ENCODE measurements at places on chromosomes 3 and 15. TPM values are rescaled to one million over a fixed set of nuclear protein-coding genes. Genes with fewer than 3 reads are reported as not detected.

DNA sequence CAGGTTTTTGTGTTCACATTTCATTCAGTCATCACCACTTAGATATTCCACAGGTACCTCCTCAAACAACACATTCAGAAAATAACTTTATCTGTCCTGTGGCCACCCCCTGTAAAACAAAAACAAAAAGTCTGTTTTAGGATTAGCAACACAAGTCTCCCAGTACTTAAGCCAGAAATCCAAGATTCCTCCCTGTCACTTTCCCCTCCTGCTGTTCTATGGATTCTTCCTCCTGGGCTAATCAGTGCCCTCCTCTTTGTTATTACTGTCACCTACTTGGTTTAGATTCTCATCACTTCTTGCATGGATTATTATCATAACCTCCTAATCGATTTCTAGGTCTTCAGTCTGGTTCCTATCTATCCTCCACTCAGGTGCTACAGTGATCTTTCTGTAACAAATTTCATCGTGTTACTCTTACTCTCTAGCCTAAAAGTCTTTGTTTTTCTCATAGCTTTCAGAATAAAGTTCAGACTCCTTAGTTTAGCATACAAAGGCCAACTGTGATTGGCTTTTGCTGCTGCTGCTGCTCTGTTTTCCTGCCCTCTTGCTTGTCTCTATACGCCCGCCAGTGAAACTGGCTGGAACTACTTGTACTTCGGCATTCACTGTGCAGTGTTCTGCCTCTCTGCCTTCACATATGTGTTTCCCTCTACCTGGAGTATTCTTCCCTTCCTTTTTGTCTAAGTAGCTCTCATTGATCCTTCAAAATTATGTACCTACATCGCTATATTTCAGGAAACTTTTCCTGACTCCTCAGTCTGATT lies 32.2 kb downstream of the PPP2R3A start:
- no peak for ATAC-seq

- ATAC-seq: no peak
Measured at GRCh38 chr3:54960082-54960481, 32.2 kb upstream of the LRTM1 start.

The ROBO2 gene
- 2.9 TPM for total RNA-seq

DNA sequence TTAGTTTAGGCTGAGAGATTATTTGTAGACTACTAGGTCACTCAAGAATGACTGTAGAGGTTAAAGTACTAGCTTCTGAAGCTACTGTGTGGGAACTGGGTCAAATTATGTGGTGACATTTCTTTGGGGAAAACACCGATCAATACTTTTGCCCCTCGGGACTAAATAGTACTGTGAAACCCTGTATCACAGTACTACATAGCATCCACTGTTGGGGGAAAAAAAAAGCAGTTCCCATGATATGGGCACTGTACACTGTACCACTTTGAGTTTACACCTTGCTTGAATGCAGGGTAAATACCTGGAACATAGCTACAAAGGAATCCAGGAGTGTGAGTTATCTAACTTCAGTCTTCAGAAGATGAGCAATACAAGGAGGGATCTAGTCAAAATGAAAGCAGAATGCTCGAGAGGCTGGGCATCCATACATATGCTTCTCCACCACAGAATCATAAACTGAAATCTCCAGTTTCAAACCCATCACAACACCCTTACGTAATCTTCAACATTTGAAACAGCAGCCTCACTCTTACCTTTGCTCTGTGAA lies 311.4 kb downstream of the UNC13C start:
- ATAC-seq: no peak

DNA sequence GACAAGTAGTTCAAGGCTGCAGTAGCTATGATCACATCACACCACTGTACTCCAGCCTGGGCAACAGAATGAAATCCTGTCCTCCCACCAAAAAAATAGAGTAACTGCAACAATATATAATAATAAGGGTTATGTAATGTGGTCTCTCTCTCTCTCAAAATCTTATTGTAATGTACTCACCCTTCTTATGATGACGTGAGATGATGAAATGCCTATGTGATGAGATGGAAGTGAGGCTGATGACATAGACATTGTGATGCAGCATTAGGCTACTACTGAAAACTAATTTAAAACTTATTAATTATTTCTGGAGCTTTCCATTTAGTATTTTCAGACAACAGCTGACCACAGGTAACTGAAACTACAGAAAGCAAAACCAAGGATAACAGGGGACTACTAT lies 27.4 kb downstream of the TASOR start:
- no peak for ATAC-seq

DNA sequence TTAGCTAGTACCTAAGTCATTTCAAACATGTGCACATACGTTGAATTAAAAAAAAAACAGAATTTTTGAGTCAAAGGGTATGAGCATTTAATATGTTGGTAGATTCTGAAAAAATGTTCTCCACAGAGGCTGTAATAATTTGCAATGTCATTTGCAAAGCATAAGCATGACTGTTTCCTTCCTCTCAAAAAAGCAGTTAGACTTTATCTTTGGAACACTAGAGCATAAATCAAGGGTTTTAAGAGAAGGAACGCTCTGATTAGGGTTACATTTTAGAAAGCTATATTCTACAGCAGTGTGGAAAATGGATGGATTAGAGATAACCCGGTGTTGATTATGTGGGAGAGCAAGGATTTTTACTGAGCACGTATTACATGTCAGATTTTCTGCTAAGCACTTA lies 193.7 kb downstream of the WDR72 start:
- no peak for ATAC-seq

- no peak for ATAC-seq
Measured at GRCh38 chr15:98873441-98874218, 134.0 kb downstream of the PGPEP1L start.

- ATAC-seq: no peak
Measured at GRCh38 chr3:29353807-29354206, 72.9 kb downstream of the RBMS3 start.

- no peak for ATAC-seq
Measured at GRCh38 chr3:140726066-140726465, 48.2 kb downstream of the TRIM42 start.

GRCh38 chr15:92571824-92572223 lies 83.8 kb downstream of the FAM174B start:
- no peak for ATAC-seq

DNA sequence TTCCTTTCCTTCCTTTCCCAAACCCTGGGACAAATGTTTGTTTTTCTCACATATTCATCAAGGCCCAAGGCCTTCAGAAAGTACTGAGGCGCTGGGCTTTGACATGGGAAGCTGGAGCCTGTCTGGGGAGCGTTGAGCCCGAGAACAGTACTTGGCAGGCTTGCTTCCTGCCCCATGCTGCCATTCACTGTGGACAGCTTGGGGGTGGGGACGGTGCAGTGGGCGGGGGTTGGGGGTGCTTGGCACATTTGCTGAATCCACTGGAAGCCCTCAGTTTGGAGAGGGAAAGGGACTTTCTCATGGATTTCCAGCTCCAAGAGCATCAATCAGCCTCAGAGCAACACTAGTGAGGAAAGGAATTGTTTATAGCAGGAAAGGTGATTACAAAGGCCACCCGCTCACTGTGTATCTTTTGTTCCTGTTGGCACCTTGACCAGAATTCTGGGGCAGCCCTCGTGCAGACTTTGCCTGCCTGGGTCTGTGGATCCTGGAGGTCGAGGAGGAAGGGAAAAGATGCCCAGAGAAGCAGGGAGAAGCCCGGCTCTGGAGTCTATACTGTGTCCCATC lies 199.8 kb upstream of the RGMA start:
- ATAC-seq: no peak

- no peak for ATAC-seq
Measured at GRCh38 chr3:107456501-107456900, 66.3 kb upstream of the BBX start.

DNA sequence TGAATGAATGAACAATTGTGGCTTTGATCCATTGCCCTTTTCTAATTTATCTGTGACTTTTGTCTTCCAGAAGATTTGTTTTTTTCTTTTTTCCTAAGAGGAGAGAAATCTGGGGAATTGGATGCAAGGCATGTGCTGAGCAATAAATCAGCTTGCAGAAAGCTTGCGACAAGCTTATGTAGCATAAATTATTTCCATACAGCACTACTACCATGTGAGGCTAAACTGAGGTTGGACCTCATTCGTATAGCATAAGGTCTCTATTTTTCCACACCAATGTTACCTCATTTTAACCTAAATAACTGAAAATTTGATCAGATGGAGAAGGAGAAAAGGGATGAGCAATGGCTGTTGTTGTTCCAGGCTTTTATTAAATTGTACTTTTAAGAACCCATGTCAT lies 455.6 kb downstream of the TUSC7 start:
- no peak for ATAC-seq

- no peak for ATAC-seq
Measured at GRCh38 chr3:174636451-174636850, 222.7 kb upstream of the NAALADL2 start.

GRCh38 chr15:66566963-66567531 lies 1.2 kb upstream of the LCTL start:
- peak; percentile 69 for ATAC-seq

DNA sequence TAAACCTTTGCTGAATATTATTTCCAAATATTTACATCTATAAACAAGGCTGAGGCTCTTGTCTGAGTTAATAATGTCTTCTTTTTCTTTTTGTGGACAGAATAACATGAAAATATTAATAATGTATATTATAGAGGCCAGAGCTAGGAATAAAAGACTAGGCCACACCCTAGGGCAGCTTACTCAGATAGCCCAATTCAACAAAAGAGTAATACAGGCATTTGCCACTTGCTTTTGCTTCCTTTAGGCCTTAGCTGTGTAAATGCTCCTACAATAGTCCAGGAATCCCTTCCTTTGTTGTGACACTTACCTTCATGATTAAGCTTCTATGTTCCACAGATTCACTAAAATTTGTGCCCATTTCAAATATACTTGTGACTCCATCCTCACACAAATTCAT lies 16.5 kb downstream of the IMPG2 start:
- ATAC-seq: no peak

- no peak for ATAC-seq
Measured at GRCh38 chr15:69032703-69033373, 18.3 kb downstream of the NOX5 start.

GRCh38 chr3:118628704-118629341 lies 405.8 kb downstream of the IGSF11 start:
- peak; percentile 51 for ATAC-seq

DNA sequence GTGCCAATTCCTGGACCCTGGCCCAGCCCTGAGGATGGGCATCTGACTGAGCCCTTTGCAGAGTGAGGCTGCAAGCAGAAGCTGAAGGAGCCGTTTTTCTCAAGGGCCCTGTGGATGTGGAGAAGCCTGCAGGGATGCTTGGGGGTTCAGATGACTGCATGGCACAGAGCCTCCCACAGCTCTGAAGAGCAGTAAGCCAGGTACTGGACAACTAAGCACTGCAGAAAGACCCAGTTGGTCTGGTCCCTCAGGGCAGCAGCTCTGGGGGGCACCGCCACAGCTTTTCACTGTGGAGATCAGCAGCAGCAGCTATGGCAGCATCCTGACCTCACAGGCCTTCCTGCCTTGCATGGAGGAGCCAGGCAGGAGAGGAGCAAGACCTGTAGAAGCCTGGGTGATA lies 67.6 kb downstream of the CRYGS start:
- no peak for ATAC-seq

The TRPM1 gene
- total RNA-seq: not detected

The GHSR gene
- total RNA-seq: not detected

The TMC3 gene
- total RNA-seq: 0.35 TPM

- ATAC-seq: no peak
Measured at GRCh38 chr15:67174446-67174845, 80.0 kb downstream of the AAGAB start.

The PEX11A gene
- 17.6 TPM for total RNA-seq

The KNL1 gene
- total RNA-seq: 0.89 TPM

- ATAC-seq: no peak
Measured at GRCh38 chr15:29101491-29101890, 168.1 kb downstream of the NSMCE3 start.

The CTXN2 gene
- not detected for total RNA-seq

- ATAC-seq: no peak
Measured at GRCh38 chr15:55357774-55358173, 38.8 kb downstream of the PIGB start.

GRCh38 chr15:84721371-84721770 lies 5.4 kb upstream of the SEC11A start:
- no peak for ATAC-seq

GRCh38 chr15:80482696-80483095 lies 78.5 kb downstream of the ARNT2 start:
- ATAC-seq: no peak

GRCh38 chr3:152518346-152518745 lies 249.6 kb downstream of the MBNL1 start:
- no peak for ATAC-seq

DNA sequence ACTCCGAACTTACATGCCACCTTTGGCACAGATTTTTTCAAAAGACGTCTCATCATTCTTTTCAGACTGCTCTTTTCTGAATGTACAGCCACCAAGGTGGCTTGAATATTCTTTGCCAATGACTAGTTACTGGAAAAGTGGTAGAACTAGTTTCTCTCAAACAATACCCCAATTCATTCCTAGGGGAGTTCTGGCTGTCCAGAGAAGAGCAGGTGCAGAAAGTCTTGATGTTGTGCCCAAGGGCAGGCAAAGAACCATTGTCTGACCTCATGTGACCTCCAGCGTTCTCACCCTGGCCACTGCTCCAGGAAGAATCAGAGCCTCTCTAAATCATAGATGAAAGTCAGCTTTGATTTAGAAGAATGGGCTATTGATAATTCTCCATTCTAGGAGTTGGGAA lies 5.5 kb downstream of the LMOD3 start:
- ATAC-seq: no peak

- ATAC-seq: no peak
Measured at GRCh38 chr3:115698851-115699591, 75.7 kb downstream of the GAP43 start.

DNA sequence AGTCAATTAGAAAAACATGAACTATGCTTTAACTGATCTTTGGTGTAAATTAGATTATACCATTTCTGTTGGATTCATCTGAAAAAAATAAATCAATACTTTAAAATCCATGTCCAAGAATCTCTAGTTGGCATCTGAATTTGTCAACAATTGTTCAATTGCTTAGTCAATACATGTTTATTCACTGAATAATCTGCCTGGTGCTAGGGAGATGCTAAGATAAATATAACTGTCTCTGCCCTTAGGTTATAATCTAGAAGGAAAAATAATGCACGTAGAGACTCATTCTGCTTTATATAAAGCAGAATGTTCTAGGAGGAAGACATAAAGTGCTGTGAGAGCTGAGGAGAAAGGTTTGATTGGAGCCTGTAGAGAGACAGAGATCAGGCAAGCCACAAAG lies 537.2 kb upstream of the IL12A start:
- no peak for ATAC-seq

DNA sequence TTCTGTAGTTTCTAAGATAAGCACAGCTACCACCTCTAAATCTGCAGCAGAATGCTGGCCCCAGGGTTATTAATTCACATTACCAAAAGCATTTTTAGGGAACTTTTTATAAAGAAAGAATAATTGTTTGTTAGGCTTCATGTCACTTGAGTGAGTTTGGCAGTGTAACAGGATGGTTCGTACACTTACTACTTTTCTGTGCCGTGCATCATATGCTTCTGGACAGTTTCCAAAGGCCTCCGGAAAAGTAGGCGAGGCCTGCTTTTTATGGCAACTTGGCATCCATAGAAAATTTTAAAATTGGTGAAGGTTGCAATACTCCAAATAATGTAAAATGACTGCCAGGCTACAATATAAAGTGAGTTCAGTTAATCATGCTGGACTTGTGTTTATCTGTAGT lies 30.0 kb downstream of the NIPA2 start:
- ATAC-seq: no peak

The DNASE1L3 gene
- total RNA-seq: not detected

- ATAC-seq: no peak
Measured at GRCh38 chr3:170606675-170607074, 20.8 kb upstream of the SLC7A14 start.

The NMNAT3 gene
- 9.7 TPM for total RNA-seq

The LMCD1 gene
- 17.6 TPM for total RNA-seq

GRCh38 chr3:120471643-120472042 lies 20.9 kb upstream of the FSTL1 start:
- ATAC-seq: no peak
